Cortex of kidney (tissue), 1 donor: ENCODE measurements at places on chromosomes 11 and 22.

DNA sequence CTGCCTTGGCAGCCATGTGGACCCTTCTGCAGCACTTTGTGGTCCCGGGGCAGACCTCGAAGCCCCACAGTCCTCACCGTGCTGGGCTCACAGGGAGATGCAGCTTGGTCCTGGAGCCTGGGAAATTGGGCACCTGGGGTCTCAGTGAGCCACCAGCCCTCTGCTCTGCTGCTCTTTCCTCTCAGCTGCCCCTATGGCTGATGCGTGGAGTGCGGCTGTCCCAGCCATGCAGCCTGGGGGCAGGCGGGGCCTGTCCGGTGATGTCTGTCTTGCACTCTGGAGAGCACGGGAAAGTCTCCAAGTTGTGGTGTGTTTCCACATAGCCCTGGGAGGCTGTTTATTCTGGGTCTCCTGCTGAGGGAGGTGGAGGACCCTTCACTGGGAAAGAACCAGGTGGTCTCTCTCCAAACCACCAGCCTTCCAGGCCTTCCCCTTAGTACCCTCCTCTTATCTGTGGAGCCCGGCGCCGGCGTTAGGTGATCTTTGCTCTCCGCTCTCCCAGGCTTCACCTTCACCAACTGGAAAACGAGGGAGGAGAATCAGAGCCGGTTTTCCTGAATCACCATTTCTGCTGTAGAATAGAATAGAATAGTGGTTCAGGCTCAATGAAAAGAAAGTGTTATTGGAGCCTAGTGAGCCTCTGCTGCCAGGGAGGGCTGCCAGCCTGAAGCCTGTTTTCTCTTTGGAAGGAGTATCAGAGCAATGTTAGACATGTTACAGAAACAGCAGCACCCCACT, 41.2 kb upstream of the GRAMD4 start:
- DNase-seq = no peak

- no peak for DNase-seq
These were observed 21.5 kb downstream of the RIBC2 start for GRCh38 chr22:45434981-45435380.

GRCh38 chr11:69030301-69030700, 17.3 kb upstream of the MRGPRF start:
- DNase-seq = no peak

- DNase-seq = no peak
These were observed 3.1 kb upstream of the IRAG1 start for GRCh38 chr11:10696468-10697322.

DNA sequence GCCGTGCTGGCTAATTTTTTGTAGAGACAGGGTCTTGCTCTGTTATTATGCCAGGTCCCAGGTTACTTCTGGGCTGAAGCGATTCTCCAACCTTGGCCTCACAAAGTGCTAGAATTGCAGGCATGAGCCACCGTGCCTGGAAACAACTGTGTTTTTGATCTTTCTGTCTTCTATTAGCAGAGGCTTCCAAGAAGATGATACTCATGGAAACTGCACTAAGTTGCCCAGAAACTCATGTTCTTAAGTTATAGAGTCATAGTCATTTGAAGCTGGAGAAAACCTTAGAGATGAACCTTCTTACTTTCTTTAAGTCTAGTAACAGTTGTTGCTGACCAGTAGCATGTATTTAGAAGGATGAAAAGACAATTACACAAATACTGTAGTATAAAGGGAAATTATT, 37.1 kb upstream of the HSPA8 start:
- DNase-seq = no peak

DNA sequence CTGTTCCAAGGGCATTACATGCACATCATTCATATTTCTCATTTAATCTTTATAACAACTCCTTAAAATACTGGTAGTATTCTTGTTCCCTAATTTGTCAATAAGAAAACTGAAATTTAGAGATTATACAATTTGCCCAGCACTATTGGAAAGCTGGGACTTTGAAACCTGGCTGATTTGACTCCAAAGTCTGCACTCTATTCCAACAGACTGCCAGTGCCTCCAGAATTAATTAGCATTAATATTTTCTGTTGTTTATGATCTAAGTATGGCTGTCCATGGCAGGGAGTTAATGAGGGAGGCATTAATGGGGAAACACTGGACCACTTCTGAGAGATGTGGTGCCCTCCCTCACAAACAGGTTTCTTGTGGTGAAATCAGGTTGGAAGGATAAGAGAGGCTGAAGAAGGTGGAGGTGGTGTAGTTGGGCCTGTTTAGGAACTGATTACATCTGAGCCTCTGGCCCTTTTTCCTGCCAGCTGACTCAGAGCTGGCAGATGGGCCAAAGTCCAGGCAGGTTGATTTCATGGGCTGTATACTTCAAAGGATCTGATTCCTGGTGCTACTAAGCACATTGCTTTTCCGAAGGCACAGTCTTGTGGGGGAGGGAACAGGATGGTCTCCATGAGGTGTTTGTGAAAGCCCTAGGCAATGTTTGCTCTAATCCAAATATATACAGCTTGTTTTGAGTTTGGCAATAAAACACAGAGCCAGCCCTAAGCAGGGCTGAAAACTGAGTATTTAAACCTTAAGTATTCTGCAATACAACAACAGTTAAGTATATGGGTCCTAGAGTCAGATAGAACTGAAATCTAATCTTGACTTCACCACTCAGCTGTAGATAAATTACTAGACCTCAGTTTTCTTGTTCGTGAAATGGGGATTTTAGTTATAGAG, 21.0 kb upstream of the RAB30 start:
- DNase-seq = no peak

DNA sequence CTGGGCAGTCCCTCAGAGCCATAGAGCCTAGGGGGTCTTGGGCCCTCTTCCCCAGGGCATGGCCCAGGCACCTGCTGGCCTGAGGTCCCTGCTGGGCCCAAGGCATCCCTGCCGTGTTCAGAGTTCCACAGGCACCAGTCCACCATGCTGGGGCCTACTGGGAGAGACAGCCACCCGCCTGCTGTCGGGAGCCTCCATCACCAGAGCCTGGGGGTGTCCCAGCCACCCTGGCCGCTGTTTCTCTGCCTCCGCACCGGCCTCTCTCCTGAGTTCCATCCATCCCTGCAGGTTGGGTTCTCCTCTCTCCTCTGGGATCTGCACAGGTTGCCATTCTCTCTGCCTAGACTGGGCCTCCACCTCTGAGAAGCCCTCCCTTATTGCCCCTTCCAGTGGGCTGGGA, 68.6 kb downstream of the KCNQ1 start:
- DNase-seq = no peak

- no peak for DNase-seq
These were observed 112.6 kb downstream of the ARL14EP start for GRCh38 chr11:30435488-30435887.

DNA sequence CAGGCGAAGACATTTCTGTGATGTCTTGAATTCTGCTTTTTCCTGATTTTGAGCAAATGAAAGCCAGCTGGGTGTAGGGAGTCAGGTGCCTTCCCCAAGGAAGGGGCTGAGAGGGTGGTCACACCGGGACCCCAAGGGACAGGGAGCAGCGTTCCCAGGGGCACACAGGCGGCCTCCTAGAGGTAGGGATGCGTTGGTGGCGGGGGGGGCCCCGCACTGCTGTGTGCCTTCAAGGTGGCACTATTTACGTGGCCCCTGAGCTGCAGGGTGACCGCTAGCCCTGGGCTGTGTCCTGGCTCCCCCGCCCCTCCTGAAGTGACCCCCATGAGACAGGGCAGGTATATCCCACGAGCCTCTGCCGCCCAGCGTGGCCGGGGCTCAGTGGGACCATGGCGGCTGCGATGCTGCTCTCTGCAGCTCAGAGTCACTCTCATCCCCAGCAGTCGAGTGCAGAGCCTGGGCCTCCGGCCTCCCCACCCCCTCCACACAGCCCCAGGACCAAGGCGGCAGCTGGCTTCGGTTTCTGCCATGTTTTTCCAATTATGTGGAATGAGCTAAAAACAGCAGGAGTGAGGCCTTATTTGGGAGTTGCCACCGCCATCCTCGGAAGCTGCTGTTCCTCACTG, 60.9 kb downstream of the LRP5 start:
- DNase-seq = no peak

- DNase-seq = no peak
These were observed 770.6 kb upstream of the CCDC90B start for GRCh38 chr11:84056653-84057376.

DNA sequence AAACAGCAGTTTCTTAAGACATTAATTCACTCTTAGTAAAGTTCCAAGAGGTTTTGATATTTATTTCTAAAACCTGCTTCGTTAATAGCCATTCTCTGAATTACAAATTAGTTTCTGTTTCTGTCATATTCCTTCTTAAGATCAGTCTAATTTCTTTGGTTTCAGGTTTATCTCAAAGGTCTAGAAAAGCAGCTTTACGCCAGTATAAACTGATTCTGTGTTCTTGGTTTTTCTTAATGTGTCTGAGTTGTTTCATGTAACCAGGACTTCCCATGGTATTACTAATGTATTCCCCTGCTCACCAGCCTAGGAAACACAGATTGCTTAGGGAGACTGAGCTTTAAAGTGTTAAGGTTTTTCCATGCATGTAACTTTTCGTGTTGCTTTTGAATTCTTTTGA, 6.8 kb upstream of the ACY3 start:
- no peak for DNase-seq

GRCh38 chr22:44580176-44581095, 82.4 kb upstream of the RTL6 start:
- no peak for DNase-seq

- DNase-seq = no peak
These were observed 459.9 kb downstream of the OPCML start for GRCh38 chr11:133072378-133072777.

DNA sequence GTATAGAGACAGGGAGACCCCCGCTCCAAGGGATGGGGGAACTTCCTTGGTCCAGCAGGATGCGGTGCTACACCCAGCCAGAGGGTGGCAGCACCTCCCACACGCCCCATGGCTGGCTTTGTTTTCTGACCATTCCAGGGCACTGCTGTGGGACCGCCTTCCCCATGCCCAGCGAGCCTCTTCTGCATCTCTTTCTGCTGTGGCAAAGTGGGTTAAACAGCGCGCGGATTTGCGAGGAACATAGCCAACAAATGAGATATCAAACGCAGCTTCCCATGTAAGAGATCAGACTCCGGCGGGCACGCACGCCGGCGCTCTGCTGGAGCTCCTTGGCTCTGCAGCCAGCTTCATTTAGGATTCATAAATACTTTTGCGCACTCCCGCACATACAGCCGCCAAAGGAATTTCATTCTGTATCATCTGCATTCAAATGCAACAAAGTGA, 485.8 kb upstream of the CADM1 start:
- DNase-seq = no peak

DNA sequence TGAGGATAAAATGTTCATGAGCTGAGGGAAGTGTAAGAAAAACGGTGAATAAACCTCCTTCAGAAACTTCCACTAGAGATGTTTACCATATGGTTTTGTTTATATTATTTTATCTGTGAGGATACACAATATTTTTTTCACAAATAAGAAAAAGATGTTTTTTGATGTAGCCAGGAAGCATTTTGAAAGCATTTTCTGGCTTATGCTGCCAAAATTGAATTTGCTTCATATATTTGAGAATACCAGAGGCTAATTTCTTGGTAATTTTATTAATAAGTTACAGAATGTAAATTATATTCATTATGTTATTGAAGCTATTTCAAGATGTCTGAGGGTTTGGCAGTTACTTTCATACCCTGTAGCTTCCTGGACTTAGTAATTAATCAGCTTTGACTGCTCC, 686.6 kb downstream of the LUZP2 start:
- no peak for DNase-seq

- no peak for DNase-seq
These were observed 33.4 kb downstream of the SERPIND1 start for GRCh38 chr22:20807315-20807752.

DNA sequence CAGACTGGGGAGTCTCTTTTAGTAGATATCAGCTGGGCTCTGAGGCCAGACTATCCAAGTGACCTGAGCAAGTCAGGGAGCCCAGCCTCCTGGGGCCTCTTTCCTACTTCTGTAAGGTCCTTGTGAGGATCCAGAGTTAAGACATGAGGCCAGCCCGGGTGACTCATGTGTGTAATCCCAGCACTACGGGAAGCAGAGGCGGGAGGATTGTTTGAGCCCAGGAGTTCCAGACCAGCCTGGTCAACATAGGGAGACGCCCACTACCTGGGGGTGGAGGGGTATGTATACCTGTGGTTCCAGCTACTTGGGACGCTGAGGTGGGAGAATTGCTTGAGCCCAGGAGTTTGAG, 36.9 kb upstream of the POLA2 start:
- no peak for DNase-seq

GRCh38 chr11:34084637-34085036, 20.8 kb upstream of the NAT10 start:
- no peak for DNase-seq

DNA sequence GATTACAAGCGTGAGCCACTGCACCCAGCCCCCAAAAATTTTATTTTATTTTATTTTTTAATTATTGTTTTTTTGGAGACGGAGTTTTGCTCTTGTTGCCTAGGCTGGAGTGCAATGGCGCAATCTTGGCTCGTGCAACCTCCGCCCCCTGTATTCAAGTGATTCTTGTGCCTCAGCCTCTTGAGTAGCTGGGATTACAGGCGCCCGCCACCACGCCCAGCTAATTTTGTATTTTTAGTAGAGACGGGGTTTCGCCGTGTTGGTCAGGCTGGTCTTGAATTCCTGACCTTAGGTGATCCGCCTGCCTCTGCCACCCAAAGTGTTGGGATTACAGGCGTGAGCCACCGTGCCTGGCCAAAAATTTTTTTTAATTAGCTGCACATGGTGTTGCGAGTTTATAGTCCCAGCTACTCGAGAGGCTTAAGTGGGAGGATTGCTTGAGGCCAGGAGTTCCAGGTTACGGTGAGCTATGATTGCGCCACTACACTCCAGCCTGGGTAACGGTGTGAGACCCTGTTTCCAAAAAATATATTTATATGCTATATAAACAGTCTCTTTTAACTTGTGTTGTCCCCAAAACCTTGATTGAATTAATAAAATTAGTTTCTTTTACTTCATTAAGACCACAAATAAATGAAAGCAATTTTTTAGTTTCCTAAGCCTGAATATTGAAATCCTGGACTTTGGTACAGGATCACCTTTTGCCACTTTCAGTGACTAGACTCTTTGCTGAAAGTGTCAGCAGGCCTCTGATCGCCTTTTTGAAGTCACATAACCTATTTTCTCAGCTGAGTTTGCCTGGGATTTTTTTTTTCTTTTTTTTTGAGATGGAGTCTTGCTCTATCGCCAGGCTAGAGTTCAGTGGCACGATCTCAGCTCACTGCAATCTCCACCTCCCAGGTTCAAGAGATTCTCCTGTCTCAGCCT, 16.2 kb downstream of the ATG13 start:
- DNase-seq = no peak

DNA sequence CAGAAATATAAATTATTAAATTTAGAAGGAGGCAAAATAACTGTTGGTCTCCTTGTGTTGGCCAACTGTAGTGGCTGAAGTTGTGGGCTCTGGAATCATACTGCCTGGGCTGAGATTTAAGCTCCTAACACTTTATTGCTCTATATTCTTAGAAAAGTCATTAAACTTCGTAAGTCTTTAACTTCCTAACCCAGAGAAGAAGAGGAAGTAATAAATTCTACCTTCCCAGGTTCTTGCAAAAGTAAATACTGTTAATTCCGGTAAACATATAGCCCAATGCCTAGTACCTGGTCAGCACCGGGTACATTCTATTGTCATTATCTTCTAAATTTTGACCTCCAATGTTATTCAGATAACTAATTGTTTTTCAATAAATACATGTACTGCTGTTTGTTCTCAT, 4.5 kb downstream of the OR51T1 start:
- no peak for DNase-seq
